ENCODE measurements at places on chromosomes 3 and 15. TPM values are rescaled to one million over a fixed set of nuclear protein-coding genes. Genes with fewer than 3 reads are reported as not detected.

- DNase-seq: no peak
Observed at GRCh38 chr3:120536642-120537041, 59.5 kb upstream of the NDUFB4 start.

DNA sequence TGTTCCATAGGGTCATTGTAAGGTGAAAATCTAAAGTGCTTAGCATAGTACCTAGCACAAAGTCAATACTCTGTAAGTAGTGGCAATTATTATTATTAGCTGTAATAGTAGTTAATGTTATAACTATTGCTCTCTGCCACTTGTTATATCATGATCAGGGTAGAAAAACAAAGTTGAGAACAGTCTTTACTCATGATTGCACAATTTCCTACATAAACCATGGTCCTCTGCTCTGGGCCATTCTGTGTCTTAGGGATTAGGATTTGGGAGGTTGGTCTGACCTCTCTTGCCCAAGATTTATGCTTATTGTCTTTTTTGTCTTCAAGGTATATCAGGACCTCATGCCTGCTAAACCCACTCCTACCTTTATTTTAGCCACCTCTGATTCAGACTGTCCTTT lies 4.3 kb upstream of the LRRC58 start:
- no peak for DNase-seq

BDH1 gene
- 19.8 TPM for polyA plus RNA-seq

AGTR1 gene
- not detected for polyA plus RNA-seq

All from naive B cell (primary cell).